Cerebellar nuclear complex (tissue), 1 donor: ENCODE measurements at places on chromosomes 6 and 20.

GRCh38 chr6:33620158-33620855, 815 bp upstream of the ITPR3 start:
- no peak for DNase-seq

DNA sequence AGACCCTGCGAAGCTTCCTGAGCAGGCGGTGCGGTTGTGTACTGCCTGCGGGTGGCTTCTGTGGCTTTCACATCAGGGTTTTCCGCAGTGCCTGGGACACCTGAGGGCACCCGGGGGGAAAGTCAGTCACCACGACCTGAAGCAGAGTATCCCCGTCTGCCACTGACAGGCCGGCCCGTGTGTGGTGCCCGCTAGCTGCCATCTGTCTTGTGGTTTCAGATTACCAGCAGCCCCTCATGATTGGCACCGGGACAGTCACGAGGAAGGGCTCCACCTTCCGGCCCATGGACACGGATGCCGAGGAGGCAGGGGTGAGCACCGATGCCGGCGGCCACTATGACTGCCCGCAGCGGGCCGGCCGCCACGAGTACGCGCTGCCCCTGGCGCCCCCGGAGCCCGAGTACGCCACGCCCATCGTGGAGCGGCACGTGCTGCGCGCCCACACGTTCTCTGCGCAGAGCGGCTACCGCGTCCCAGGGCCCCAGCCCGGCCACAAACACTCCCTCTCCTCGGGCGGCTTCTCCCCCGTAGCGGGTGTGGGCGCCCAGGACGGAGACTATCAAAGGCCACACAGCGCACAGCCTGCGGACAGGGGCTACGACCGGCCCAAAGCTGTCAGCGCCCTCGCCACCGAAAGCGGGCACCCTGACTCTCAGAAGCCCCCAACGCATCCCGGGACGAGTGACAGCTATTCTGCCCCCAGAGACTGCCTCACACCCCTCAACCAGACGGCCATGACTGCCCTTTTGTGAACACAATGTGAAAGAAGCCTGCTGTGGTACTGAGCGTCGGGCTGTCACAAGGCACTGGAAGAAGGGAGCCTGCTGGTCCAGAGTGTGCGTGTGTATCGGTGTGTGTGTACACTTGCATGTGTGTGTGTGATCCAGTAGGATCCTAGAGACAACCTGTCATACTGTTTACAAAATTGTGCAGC, 54.4 kb downstream of the GOPC start:
- peak; percentile 21 for DNase-seq

DNA sequence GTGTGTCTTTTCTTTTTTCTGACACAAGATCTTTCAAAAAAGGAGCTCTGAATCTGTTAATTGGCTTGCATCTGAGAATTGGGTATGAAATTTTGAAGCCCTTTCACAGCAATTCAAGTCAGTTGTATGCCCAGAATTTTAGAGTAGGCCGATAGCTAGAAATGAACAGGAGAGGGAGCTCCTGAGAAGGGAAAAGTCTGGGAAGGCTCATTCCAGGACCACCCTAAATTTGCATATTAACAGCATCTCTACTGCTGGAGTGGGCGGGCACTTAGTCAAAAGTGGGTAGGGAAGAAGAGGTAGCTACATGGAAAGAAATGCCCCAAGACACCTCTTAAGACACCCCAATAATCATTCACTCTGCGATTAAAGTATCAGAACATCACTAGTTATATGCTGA, 928.3 kb downstream of the TBC1D32 start:
- no peak for DNase-seq

- DNase-seq = no peak
These were observed 64.4 kb downstream of the PREX1 start for GRCh38 chr20:48763216-48763914.

DNA sequence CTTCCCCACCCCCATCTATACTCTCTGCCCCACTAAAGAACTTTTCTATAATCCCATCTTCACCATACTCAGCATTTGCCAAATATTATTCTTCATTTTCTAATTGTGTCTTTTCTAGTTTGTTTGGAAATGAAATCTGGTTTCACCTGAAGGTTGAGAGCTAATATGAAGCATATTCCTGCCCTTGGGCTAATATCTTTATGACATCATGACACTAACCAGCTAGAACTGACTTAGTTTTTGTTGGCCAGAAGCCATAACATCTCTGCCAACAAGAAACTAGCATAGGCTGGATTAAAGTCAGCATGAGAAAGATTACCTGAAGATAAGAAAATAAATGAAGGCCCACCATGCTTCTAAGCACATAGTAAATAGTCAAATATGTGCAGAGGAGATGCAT, 16.7 kb downstream of the UNC5CL start:
- no peak for DNase-seq

- DNase-seq = no peak
These were observed 18.5 kb upstream of the RNF39 start for GRCh38 chr6:30093951-30094661.

DNA sequence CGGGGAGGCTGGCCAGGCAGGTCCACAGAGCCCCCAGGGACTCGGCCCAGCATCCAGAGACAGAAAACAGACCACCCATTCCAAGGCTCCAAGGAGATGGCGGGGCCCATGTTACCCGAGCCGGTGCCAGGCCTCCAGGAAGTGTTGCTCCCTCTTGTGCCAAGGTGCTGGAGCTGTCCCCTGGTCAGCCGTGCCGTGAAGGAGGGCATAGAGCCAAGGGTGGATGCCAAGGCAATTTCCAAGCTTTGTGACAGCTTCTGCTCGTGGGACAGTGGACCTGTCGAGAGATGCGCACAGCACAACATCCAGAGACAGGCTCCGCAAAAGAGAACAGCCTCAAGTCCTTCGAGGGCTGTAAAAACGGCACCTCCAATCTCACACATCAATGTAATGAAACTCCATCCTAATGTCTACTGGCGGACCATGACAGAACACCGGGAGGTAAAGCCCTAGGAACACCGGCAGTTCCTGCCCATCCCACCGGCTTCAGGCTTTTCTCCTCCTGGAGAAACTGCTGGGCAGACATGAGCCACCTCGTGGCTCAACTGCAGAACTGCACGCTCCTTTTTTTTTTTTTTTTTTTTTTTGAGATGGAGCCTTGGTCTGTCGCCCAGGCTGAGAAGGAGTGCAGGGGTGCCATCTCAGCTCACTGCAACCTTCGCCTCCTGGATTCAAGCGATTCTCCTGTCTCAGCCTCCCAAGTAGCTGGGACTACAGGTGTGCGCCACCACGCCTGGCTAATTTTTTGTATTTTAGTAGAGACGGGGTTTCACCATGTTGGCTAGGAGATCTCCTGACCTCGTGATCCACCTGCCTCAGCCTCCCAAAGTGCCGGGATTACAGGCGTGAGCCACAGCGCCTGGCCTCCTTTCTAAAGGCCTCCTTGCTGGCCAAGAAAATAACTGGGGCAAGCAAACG, 30.9 kb upstream of the AVP start:
- DNase-seq = peak; percentile 49

DNA sequence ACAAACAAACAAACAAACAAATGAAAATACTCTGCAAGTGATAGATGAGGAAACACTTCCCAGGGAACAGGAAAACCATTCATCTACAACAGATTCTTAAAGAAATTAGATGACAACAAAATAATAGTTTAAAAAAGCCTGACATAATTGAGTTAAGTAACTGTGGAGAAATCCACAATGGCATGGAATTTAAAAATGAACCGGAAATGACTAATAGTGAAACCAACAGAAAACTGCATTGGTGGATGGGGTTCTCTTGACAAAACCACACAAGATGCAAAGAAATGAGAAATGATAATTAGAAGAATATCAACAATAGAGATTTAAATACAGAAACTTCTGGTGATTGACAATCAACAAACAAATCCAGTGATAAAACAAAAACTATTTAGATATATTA, 785.6 kb downstream of the QKI start:
- no peak for DNase-seq

- no peak for DNase-seq
These were observed 41.7 kb upstream of the CCDC167 start for GRCh38 chr6:37541346-37541745.

GRCh38 chr20:43755390-43755789, 28.6 kb upstream of the GTSF1L start:
- DNase-seq = no peak

DNA sequence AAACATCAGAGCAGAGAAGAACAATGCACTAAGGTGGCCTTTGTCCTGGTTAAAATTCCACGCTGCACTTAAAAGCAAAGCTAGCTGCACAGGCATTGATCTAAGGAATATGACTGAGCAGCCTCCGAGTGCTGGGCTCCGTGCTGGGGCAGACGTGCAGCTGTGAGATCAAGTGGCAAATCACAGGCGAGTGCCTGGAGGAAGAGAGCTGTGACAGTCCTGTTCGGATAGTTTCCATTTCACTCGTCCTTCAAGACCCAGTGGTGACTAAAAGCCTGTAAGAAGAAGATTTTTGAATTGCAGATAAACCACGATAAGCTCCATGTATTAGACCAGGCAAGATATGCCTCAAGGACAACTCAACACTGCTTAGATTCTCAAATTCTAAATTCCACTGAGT, 247.9 kb downstream of the ANKRD60 start:
- no peak for DNase-seq

GRCh38 chr6:125867483-125867942, 76.8 kb downstream of the NCOA7 start:
- DNase-seq = no peak

DNA sequence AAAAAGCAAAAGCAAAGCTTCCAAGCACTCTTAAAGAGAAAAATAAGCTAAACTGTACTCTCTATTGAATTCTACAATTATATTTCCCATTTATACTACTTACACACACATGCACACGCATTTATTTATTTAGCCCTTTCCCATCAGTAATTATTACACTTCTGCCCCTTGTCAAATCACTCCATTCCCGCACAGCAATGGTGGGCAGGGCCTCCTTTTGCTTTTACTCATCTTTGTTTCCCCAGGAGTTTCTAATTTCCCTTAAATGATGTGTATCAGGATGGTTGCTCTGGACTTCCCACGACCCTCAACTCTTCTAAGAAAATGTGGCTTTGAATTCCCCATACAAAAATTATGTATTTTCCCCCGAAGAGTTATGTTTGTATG, 19.9 kb downstream of the PXT1 start:
- no peak for DNase-seq

- DNase-seq = no peak
These were observed 99.5 kb downstream of the PRDM1 start for GRCh38 chr6:106185615-106186014.

DNA sequence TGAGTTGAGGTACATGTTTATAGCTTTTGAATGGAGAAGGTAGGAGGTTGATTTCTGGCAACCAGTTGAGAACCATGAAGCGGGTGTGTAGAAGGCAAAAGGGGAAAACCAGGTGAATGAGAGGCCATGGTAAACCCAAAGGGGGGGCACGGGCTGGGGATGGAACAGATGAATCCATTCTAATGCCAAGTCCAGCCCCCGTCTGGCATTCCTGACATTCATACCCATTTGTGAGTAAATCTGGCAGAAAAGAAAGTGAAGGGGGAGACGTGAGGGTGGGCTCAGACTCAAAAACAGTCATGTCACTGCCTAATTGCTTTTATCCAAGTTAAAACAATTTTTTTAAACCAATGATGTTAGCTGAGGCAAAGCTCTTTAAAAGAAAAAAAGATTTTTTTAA, 172.8 kb upstream of the QKI start:
- DNase-seq = no peak

- no peak for DNase-seq
These were observed 254.7 kb downstream of the GMPR start for GRCh38 chr6:16493112-16493511.

DNA sequence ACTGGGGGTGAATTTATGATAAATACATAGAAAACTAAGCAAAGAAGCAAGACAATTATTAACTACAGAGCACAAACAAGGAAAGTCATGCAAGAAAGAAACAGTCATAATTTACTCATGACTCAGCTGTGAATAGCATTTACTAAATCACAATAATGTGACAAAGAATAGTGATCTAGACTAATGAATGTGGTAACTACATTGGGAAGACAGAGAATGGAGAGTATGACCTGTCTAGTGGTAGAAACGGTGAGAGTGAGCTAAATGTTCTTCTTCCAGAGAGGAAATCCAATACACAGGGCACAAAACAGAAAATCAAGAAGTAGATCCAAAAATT, 153.5 kb upstream of the DST start:
- no peak for DNase-seq

GRCh38 chr6:13135152-13135551, 193.2 kb downstream of the TBC1D7 start:
- no peak for DNase-seq

GRCh38 chr6:84033523-84034451, at the start of gene MRAP2:
TSS of gene MRAP2 (plus strand) at chr6:84033772. CDS start at chr6:84055319, 21,547 bp downstream.
- DNase-seq = no peak

DNA sequence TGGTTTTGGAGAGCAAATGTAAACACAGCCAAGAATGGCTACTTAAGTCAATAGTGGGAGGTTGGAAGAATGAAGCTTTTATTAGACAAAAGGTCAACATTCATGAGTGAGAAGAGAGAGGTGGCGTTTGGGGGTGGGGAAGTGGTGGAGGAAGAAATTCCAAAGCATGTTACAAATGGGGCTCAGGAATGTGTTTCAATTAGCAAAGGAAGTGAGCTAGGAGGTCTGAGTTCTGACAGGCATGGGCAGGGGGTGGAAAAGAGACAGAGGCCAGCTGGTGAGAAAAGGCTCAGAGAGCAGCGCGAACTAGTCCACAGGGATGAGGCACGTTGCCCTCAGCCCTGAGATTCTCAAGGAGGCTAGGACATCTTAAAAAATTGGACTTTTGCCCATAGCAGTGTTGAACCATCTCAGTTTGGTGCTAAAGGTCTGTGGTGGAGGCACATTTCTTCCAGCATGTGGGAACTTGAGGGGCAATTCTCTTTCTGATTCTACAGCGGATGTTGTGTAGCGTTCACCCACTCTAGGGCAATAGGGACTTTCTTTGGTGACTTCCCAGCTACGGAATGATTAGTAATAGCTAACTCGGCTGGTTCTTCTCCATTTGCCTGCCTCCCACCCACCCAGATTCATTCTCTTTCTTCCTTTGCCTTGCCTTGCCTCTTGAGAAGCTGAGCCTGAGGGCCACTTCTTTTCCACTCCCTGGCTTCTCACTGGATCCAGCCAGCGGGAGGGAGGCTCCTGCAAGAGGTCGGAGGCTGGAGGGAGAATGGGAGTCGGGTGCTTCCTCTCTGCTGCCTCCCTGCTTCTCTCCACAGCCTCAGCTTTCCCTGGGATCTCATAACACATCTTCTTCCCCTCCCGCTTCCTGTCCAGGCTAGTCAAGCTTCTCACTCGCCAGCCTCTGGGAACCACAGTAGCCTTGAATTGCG, 45.1 kb upstream of the NEDD9 start:
- DNase-seq = no peak

DNA sequence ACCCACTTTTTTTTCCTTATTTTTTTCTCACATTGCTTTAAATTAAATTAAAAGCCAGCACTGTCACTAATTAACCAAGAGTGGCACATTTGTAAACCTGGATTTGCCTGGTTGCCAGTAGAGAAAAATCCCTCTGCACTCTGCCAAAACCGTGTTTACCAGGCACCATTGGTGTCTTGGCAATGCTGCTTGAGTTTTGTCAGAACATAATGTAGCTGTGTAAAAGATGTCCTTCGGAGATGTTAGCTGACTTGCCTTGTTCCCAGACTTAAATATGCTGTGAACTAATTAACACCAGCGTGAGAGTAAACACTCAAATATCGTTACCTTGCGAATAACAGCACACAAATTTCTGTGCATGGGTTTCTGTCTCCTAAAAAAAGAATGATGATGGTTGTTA, 694.9 kb upstream of the ID4 start:
- DNase-seq = no peak

- no peak for DNase-seq
These were observed 8.0 kb downstream of the MMUT start for GRCh38 chr6:49454787-49455709.

- no peak for DNase-seq
These were observed 82.1 kb downstream of the ADAT2 start for GRCh38 chr6:143368426-143368825.

GRCh38 chr6:85041376-85041775, 277.0 kb upstream of the TBX18 start:
- no peak for DNase-seq

GRCh38 chr6:147166992-147167391, 37.2 kb upstream of the STXBP5 start:
- DNase-seq = no peak
